Stimulated activated CD4-positive, alpha-beta T cell treated with anti-CD3 and anti-CD28 coated beads, Interleukin-4, amount 100 ng/mL, for 4 hours (primary cell): ENCODE measurements at places on chromosomes 6 and 20.

GRCh38 chr6:44511126-44511525 lies 123.6 kb downstream of the CDC5L start:
- no peak for DNase-seq

- DNase-seq: no peak
These were observed 38.1 kb upstream of the BMP5 start for GRCh38 chr6:55913228-55914195.

GRCh38 chr20:7155282-7155681 lies 387.8 kb downstream of the BMP2 start:
- DNase-seq: no peak

- no peak for DNase-seq
These were observed 141.1 kb upstream of the RNF24 start for GRCh38 chr20:4156411-4156810.

GRCh38 chr6:109381061-109381746 lies 1.1 kb downstream of the CD164 start:
- DNase-seq: no peak
